Colonic mucosa (tissue), 4 donors: ENCODE measurements at places on chromosomes 3 and 15. TPM values are rescaled to one million over a fixed set of nuclear protein-coding genes. Genes with fewer than 3 reads are reported as not detected.

The BSN gene
- total RNA-seq: 0.17 TPM

The ATP13A4 gene
- 11.0 TPM for total RNA-seq

The CCR3 gene
- not detected for total RNA-seq

The CPLX3 gene
- total RNA-seq: not detected
